ENCODE measurements at places on chromosomes 16 and 17.

DNA sequence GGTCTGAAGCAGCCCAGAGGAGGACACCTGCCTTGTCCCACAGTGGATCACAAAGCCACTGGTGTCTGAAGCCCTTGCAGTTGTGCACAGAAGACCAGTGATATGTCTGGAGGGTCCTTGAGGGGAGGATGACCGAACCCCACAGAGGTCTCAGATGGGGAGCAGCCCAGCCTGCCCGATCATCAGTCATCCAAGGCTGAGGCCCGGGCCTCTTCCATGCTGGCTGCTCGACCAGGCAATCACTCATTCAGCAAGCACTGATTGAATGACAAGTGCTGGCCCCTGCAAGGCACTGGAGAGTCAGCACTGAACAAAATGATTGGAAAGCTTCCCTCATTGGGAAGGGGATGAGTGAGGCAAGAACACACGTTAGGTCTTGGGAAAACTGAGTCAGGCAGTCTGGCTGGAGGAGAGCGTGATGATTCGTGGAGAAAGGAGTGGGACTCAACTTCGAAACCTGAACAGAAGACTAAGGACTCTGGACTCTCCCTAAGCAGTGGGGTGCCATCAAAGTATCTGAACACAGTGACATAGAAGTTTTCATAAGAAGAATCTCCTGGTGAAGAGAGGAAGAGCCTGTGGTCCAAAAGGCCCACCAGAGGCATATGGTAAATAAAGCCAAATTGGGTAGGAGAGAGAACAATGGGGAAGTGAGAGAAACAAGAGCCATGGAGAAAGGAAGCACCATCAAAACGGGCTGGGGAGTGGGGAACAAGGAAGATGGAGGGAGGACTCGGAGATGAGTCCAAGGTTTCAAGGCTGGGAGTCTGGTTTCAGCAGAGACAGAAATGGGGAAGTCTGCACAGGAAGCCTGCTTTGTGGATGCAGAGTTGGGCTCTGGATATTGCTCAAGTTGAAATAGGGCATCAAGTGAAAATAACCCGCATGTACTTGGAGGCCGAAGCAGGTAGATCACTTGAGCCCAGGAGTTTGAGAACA lies 10.2 kb downstream of the PIK3R5 start:
- no peak for DNase-seq

- DNase-seq, result no peak
Observed at GRCh38 chr16:65289022-65289421, 167.2 kb upstream of the CDH11 start.

GRCh38 chr17:55585629-55586028 lies 74.4 kb upstream of the SMIM36 start:
- no peak for DNase-seq

- DNase-seq, result no peak
Observed at GRCh38 chr17:70604854-70605253, 435.5 kb downstream of the KCNJ2 start.

- peak; percentile 17 for DNase-seq
Observed at GRCh38 chr16:82655072-82655714, 28.4 kb downstream of the CDH13 start.

GRCh38 chr17:45052052-45052772 lies 780 bp upstream of the DCAKD start:
- DNase-seq, result no peak

DNA sequence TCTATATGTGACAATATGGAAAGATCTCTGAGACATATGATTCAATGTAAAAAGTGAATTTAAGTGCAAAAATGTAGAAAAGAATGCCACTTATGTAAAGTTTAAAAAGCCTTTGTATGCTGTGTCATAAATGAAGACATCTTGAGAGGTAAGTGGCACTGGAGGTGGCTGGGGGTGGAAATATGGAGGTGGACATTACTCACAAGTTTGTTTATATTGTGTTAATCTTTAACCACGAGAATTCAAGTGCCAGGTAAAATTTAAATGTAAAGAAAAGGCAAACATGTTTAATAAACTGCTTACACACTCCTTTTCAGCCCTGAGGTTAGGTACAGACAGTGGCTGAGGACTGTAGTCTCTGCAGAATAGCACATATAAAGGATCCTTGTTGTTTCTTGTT lies 235.1 kb downstream of the ABCC12 start:
- DNase-seq, result no peak

- no peak for DNase-seq
Observed at GRCh38 chr16:49458243-49458642, 84.6 kb downstream of the C16orf78 start.

- no peak for DNase-seq
Observed at GRCh38 chr17:33739714-33740113, 446.6 kb upstream of the ASIC2 start.

DNA sequence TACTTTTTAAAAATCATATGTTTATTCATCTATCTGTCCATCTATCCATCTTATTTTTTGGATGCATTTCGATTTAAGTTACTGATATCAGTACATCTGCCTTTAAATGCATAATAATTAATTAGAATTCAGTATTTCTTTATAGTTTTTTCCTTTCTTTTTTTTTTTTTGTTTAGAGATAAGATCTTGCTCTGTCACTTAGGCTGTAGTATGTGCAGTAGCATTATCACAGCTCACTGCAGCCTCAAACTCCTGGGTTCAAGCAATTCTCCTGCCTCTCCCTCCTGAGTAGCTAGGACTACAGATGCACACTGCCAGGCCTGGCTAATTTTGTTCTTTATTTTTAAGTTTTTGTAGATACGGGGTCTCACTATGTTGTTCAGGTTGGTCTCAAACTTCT lies 133.4 kb downstream of the SSH2 start:
- DNase-seq, result no peak

DNA sequence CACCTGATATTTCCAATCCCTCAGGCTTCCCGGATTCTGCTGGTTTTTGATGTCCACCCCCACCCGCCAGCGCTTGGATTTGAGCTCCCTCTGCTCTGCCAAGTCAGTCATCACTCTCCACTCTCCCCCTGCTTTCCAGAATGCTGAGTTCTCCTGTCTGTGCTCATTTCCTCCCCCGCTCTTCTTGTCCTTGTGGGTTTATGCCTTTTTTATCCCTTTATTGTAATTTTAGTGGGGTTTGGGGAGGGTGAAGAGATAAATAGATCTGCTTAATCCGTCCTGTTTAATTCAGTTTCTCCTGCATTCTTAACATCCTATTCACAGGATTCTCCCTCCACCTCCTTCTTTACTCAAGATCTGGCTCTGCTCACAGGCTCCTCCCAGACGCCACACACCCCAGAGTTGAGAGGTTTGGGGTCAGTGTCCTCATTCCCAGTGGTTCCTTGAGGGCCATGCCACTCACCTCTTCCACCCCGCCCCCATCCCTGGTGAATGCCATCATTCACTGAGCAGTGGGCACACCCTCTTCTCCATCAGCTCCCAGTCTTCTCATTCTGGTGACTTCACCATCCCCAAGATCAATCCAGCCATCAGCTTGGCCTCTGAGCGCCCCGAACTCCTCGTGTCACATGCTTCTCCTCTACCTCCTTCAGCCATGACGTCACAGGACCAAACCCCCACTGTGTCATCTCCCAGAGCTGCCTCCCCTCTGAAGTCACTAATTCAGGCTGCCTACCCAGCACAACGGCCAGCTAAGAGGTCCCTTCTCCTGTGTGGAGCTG lies 15.1 kb upstream of the GUCY2D start:
- no peak for DNase-seq

- no peak for DNase-seq
Observed at GRCh38 chr17:61253937-61254574, 145.6 kb upstream of the TBX2 start.

- no peak for DNase-seq
Observed at GRCh38 chr17:17783116-17783824, 53.5 kb downstream of the SREBF1 start.

- no peak for DNase-seq
Observed at GRCh38 chr17:31085563-31085962, 9.2 kb upstream of the NF1 start.

GRCh38 chr17:58985367-58985766 lies 121.3 kb downstream of the TRIM37 start:
- no peak for DNase-seq

- DNase-seq, result no peak
Observed at GRCh38 chr17:19290066-19290705, 53.0 kb downstream of the EPN2 start.

DNA sequence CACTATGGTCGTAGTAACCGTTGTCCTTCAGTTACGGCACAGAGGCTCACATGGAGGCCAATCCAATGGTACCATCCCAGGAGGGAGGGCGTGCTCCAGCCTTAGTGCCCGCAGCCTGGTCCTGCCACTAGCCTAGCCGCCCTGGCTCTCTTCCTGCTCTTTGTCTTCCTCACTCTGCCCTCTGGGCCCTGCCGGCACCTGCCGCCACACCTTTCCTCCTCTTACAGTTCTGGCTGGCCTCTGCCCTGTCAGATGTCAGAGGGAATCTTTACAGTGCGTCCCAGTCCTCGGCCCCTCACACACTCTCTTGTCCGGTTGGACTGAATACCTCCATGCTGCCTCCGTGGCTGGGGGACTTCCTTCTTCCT lies 23.4 kb downstream of the GINS2 start:
- no peak for DNase-seq

DNA sequence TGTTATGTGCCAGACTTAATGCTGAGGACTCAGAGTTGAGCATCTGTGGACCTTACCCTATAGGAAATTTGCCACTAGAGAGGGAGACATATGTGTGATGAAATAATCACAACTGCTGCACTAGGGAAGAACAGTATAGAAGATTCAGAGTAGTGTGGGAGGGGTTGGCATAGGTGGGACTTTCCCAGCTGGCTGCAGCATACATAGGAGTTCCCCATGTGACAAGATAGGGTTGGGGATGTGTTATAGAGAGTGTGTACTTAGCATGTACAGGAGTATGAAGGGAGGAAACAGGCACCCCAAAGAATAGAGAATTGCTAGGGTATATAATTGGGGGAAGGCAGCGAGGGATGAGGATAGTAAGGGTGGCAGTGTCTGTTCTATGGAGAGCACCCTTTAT lies 2.9 kb downstream of the NUP93 start:
- no peak for DNase-seq

DNA sequence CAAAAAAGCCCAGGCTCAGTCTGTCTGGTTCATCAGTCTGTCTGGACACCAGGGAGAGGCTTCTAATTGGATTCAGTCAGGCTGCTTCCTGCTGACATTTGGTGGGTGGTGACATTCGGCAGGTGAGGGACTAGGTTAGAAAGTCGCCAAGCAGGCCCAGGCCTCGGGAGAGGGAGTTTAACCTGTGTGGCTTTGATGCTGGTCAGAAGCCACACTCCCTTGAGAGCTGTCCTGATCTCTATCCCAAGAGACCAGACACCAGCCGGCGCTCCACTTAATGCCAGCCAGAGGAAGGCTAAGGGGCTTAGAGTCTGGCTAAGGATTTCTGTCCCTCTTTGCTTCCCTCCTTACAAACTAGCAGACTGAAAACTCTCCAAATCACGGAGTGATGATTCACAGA lies 135.0 kb downstream of the GSG1L start:
- no peak for DNase-seq

GRCh38 chr16:89371968-89372634 lies 118.3 kb downstream of the ANKRD11 start:
- no peak for DNase-seq

- DNase-seq, result no peak
Observed at GRCh38 chr17:45048795-45049563, 2.5 kb downstream of the DCAKD start.

GRCh38 chr17:74759941-74760340 lies 11.5 kb downstream of the NHERF1 start:
- DNase-seq, result no peak

DNA sequence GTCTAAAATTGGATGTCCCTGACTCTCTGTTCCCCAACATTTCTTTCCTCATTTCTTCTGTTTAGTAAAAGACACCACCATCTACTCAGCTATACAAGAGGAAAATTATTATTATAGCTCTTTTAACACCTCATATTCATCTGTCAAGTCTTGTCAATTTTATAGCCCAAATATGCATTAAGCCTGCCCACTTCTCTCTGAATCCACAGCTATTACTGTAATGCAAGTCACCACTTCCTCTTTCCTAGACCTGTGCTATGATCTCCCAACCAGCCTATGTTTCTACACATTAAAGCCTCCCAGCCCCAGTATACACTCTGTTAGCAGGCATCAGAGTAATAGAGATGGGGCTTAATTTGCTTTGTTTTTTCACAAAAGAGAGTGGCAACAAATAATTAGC lies 252.9 kb downstream of the GRIN2A start:
- DNase-seq, result no peak

GRCh38 chr16:86821895-86822294 lies 243.5 kb downstream of the FOXL1 start:
- DNase-seq, result no peak

DNA sequence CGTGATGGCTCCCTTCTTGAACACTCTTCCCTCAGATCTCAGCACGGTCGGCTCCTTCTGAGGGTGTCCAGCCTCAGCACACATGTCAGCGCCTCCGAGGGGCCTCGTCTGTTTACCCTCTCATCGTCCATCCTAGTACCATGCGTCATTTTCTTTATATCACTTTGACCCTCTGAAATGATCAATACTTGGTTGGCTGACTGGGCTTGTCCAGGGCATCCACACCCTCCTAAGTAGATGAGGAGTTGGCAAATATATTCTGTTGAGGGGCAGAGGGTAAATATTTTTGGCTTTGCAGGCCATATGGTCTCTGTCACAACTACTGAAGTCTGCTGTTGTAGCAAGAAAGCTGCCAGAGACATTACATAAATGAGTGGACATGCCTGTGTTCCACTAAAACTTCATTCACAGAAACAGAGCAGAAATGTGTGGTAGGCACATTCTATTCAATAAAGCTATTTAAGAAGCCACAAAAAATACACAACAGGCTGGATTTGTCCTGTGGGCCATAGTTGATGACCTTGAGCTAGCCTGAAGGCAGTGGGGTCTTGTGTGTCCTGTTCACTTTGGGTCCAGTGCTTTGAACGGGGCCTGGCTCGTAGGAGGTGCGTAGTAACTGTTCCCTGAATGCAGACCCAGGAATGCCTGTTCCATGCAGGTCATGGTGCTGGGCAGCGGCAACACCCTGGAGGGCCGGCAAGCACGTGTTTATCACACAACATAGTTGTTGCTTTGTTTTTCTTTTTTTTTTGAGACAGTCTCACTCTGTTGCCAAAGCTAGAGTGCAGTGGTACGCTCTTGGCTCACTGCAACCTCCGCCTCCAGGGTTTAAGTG lies 185.8 kb downstream of the SNX29 start:
- no peak for DNase-seq

DNA sequence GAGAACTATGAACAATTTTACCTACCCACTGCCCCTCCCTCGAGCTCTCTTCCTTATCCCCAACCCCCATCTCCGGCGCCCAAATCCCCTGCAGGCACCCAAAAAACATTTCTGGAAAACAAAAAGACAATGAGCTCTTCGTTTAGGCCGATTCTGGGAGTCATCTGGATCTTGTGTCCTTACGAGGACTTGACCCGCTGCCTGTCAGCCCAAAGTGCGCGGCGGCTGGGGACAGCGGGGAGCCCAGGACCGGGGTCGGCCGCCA lies 524 bp downstream of the STRADA start:
- peak; percentile 19 for DNase-seq

GRCh38 chr16:1978476-1979120 lies 2.7 kb downstream of the NOXO1 start:
- no peak for DNase-seq

- DNase-seq, result no peak
Observed at GRCh38 chr17:247767-248166, 66.3 kb upstream of the DOC2B start.

Measured in skin of body (tissue), 3 donors.